MM.1S (cell line): ENCODE measurements at places on chromosomes 1 and 21.

DNA sequence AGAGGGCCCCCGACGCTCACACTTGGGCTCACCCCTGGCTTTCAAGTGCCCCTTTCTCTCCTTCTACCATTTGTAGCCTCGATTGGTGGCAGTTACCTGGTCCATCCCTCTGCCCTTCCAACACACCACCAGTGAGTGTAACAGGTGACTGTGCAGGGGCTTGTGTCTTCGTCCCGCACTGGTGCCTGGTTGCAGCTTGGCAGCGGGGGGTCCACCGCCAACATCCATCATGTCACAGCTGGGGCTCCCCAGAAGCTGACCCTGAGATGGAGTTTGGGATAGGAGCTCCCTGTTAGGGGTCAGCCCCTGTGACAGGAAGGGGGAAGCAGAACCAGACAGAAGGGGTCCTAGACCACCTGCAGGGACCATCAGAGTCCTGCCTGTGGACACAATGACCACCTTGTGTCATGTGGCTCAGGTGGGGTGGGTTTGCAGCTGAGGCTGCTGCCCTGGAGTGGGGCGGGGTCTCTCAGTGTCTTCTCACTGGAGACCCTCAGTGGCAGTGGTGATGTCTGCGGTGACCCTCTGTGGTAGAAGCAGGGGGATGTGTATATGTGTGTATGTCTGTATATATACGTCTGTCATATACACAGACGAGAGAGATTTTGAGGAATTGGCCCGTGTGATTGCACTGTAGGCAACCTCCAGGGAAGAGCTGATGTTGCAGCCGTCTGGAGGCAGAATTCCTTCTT lies 3.6 kb upstream of the CALML6 start:
- no peak for DNase-seq

DNA sequence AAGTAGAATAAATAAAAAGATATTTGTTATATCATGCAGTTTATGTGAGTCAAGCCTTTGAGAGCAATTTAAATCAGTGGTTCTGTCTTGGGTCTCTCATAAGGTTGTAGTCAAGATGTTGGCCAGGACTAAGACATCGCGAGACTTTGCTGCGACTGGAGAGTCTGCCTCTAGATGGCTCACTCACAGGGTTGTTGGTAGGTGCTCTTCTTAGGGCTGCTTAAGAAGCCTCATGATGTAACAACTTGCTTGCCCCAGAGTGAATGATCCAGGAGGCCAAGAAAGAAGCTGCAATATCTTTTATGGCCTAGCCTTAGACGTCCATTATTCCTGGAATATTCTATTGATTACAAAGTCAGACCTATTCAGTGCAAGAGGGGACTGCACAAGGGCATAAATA lies 73.1 kb upstream of the CACHD1 start:
- no peak for DNase-seq

DNA sequence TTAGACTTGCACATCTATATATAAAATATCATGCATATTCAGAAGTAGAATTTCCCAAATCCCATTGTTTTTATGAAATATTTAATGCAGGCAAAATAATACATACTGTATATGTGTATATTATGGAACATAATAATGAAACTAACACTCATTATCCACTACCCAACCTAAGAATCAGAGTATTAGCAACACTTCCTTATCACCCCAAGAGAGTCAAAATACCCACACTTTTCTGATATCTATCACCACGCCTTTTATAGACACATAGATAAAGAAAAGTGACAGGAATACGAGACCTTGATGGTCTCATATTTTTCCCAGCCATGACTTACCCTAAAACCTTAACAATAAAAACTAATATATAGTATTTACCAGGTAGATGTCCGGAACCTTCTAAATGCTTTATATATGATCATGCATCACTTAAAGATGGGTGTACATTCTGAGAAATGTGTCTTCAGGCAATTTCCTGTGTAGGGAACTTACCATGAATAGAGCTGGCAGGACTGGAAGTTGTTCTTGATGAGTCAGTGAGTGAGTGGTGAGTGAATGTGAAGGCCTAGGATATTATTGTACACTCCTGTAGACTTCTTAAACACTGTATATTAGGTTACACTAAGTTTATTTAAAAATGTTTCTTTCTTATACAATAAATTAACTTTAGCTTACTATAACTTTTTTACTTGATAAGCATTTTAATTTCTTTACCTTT lies 45.5 kb downstream of the TNFSF4 start:
- no peak for DNase-seq

- DNase-seq = no peak
These were observed 70.8 kb downstream of the PLPP3 start for GRCh38 chr1:56508523-56508983.

DNA sequence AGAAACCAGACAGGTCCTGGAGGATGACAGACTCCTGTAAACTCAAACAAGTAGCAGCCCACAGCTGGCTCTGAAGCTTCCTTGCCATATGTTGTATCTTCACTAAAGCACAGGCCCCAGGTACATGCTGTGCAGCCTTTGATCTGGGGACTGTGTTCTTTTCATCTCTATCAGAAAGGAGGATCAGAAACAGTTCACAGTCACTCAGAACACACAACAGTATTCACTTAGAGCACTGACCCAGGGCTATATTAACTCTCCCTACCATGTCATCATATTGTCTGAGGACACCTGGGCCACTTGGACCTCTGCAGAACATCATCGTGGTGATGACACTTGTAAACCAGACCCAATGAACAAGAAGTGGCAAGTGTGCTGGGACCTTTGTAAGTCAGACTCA lies 222.0 kb downstream of the SETD4 start:
- no peak for DNase-seq

DNA sequence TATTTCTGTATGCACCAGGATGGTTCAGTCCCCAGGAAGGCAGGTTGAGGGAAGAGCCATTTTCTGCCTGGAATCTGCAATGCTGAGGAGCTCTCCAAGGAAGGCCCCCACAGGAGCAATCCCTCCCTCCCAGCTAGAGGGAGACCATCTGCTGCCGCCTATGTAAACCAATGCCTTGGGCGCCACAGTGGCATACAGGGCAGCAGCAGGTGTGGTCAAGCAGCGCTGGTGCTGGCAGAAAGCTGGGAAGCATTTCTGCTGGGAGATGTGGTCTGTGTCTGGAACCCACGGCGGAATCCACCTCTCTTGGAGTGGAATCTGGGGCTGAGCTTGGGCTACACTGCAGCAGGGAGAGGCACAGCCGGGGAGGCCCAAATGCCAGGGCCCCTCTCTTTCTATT lies 283.3 kb downstream of the RRAGC start:
- DNase-seq = no peak

DNA sequence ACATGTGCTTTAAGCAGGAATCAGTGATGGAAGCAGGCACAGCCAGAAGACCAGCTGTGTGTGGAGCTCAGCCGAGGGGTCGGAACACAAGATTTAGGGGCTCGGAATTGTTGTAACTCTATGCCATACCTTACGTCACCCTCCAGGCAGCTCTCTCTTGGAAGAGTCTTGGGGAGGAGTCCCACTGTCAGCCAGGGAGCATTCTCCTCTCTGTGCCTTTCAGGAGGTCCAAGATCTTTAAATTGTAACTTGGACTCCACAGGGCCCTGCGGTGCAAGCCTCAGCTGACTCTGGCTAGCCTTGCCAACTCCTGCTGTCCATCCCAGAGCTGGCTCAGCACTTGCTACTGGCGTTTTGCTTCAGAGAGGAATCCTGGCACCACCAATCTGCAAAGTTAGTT lies 26.4 kb upstream of the ROR1 start:
- DNase-seq = no peak

DNA sequence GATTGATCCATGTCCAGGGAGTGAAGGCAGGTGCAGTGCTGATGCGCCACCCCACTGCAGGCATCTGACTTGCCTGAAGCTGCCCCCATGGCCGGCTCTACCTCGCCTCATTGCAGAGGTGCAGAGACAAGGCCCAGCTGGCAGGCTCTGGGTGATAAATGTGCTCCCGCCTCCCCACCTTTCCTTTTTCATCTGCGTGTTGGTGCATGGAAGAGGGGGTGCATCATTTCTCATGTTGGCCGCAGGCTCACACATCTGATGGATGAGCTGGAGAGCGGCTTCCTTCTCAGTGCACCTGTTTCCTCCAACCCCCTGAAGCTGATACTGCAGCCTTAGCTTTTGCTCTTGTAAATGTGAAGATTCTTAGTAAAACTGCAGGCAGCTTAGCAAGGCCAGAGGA lies 306.0 kb upstream of the KAZN start:
- DNase-seq = no peak

DNA sequence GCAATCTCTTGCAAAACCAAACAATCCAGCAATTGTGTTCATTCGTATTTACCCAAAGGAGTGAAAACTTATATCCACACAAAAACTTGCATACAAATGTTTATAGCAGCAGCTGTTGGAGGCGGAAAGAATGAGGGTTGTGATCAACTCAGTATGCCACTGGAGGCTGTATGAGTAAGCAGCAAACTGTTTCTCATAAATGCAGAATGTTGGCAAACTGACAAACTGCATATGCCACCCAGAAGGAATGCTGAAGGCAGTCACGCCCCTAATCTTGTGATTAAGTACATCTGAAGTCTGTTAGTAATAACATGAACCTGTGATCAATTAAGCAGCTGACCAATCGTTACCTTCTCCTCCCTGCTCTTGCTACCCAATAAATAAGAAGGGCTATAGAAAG lies 60.5 kb upstream of the CR2 start:
- DNase-seq = no peak

DNA sequence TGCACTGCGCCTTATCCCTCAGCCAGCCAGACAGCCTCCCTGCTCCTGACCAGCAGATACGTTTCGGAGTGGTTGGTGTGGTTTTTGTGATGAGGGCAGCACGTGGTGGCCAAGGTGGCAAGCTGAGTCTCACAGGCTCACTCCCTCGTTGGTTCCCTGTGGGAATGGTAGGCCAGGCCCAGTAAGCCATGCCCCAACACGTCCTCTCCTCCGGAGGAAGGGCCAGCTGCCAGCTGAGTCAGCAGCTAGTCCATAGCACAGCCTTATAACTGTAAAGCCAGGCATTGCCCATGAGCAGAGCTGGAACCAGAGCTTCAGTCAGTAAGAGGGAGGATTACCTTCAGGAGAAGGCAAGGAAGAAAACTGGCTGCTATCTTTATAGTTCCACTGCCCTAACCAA lies 29.5 kb downstream of the SZRD1 start:
- DNase-seq = no peak

GRCh38 chr1:224711876-224712275 lies 95.8 kb downstream of the CNIH3 start:
- DNase-seq = no peak

- no peak for DNase-seq
These were observed 20.9 kb downstream of the FAM3B start for GRCh38 chr21:41337515-41337914.

DNA sequence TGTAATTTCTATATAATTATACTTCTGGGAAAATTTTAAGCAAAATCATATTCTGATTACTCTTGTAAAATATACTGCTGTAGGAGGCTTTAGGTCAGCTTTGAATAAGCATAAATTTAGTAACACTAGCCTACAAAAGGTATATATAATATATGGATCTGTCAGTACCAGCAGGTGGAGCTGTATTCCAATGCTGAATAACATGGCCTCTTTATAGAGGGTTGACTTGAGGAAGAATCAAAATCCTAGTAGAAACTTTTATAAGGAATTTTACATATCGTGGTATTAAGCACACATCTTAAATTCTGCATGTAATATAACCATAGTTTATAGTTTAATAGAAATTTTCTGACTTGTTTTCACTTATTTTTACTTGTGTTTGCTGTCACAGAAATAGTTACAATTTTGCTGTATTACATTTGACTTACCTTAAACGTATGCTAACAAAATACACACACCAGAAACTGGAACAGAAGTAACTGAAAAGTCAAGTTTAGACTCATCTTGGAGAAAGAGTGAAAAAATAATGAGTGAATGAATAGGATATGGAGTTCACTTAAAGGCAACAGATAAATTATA lies 79.3 kb downstream of the HMCN1 start:
- peak; percentile 51 for DNase-seq

DNA sequence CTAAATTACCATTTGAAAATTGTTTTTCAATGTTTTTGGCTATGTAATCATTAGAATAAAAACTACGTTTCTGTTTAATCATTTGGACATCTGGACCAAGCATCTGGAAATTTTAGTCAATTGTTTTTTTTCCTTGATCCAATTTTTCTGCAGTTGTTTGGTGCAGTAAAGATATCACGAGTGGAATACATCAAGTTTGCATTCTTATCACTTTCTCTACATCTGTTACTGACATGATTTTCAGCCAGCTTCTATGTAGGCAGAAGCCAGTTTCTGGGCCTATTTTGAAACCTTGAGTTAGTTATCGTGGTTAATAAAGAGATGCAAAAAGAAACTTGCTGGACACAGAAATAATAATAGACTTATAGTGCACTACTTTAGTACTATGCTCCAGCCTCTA lies 277.9 kb upstream of the ADAMTS5 start:
- DNase-seq = no peak

DNA sequence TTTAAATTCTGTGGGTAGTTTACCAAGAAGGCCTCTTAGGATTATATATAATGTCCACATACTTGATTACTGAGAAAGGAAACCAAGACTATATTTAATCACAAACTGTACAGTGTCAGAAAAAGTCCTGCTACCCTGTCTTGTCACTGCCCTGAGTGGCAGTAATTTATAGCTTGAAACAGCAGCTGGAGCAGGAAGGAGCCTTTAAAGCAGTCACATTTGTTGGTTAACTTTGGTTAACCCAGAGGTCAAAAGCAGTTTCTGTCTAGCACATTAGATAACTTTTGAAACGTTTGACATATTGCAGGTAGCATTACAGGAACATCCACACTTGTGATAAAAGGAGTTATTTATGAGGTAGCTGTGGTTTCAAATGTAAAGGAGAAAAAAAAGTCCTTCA lies 161.7 kb downstream of the ROR1 start:
- peak; percentile 43 for DNase-seq

- DNase-seq = no peak
These were observed 406.7 kb downstream of the SIPA1L2 start for GRCh38 chr1:232223183-232223708.

GRCh38 chr1:54882519-54882918 lies 4.5 kb downstream of the DHCR24 start:
- DNase-seq = no peak

DNA sequence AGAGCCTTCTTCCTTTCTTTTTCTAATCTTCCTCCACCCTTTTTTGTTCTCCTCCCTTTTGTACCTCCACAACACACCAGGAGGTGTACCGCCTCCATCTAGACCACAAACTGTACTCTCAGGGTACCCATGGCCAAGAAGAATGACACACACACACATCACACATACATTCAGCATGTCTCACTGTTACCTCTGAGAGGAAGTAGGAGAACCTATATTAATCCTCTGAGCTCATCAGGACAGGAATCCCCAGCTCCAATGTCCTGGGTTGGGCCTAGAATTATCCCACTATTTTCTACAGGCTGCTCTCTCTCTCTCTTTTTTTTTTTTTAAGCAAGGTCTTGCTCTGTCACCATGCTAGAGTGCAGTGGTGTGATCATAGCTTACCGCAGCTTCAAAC lies 36.7 kb downstream of the ATP2B4 start:
- no peak for DNase-seq

- DNase-seq = no peak
These were observed 131.4 kb upstream of the F3 start for GRCh38 chr1:94672934-94673333.

- DNase-seq = peak; percentile 46
These were observed 102.5 kb upstream of the TARDBP start for GRCh38 chr1:10909697-10910680.

- DNase-seq = peak; percentile 87
These were observed 17.2 kb downstream of the NFYC start for GRCh38 chr1:40708750-40709099.
